ENCODE measurements at places on chromosomes 11 and 22.
A peak's percentile ranks its signal among the peaks of the same experiment; 100 is the strongest.

GRCh38 chr22:45731798-45732495, 60.3 kb downstream of the ATXN10 start:
- DNase-seq = no peak

DNA sequence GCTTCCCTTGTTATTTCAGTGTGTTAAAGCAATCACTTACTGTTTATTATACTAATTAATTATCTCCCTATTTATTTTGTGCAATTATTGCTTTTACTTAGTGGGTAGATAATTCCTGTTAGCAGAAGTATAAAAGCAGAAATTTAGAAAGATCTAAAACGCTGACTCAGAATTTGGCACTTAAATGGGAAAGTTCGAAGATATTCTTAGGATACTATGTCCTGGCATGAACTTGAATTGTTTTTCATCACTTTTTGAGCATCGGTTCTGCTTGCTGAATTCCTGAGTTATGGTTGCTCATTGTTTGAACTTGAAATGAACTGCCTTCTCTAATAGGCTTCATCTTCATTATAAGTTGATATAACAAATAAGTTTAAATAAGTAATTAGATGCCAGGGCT, 325.4 kb downstream of the JRKL start:
- DNase-seq = no peak

- DNase-seq = no peak
Observed at GRCh38 chr22:40037320-40037719, 42.6 kb downstream of the FAM83F start.

DNA sequence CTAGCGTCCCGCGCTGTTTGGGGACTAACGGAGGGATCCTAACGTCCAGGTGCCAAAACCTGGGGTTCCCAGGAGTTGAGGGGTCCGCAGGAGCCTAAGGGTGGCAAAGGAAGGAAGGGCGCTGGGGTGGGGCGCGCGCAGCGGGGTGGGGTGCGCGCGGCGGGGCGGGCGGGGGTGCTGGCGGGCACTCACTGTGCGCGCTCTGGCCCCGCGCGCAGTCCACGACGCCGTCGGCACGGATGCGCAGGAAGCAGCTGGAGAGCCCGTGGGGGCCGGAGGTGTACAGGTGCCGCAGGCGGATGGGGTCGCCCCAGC, 412 bp downstream of the FGF19 start:
- no peak for DNase-seq

- DNase-seq = no peak
Observed at GRCh38 chr11:70326365-70326811, 55.9 kb downstream of the PPFIA1 start.

GRCh38 chr22:19801340-19802000, 40.9 kb downstream of the TBX1 start:
- DNase-seq = no peak

- DNase-seq = no peak
Observed at GRCh38 chr11:116874251-116874650, 36.8 kb upstream of the APOA1 start.

- no peak for DNase-seq
Observed at GRCh38 chr22:21919526-21920307, 32.9 kb downstream of the PPM1F start.

- no peak for DNase-seq
Observed at GRCh38 chr22:36358533-36359469, 29.0 kb downstream of the MYH9 start.

DNA sequence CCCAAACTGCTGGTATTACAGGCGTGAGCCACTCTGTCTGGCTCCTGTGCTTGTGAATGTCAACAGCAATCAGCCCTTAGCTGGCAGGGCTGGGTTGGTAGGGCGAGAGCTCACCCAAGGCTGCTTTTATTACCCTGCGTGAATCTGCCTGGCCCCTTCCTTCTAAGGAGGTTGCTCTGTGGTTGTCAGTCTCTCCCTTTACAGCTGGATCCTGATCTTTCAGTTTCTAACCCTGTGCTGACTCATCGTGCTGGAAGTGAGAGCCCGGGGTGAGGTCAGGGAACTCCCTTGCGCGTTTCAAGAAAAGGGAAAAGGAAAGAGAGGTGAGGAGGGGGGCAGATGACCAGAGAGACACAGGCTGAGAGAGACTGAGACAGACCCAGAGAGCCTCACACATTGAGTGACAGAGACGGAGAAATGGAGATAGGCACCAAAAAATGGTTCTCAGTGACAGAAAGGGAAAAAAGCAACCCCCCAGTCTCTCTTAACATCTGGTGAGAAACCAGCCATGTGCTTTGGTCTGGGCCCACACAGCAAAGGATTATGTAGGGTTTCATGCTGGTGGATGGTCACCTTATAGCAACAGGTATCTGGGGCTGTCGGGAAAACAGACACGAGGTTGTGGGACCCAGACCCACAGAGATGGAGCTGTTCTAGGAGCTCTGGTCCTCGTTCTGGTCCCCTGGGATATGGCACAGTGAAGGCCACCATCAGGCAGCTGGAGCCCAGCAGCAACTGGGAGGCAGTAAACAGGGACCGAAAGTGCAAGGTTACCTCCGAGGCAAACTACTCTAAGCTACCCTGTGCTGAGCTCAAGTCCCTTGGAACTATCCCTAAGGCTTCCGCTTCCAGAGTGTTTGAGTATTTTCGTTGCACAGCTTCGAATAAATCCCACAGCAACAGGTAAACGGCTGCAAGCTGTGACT, 2.5 kb downstream of the TCN2 start:
- peak; percentile 50 for DNase-seq

DNA sequence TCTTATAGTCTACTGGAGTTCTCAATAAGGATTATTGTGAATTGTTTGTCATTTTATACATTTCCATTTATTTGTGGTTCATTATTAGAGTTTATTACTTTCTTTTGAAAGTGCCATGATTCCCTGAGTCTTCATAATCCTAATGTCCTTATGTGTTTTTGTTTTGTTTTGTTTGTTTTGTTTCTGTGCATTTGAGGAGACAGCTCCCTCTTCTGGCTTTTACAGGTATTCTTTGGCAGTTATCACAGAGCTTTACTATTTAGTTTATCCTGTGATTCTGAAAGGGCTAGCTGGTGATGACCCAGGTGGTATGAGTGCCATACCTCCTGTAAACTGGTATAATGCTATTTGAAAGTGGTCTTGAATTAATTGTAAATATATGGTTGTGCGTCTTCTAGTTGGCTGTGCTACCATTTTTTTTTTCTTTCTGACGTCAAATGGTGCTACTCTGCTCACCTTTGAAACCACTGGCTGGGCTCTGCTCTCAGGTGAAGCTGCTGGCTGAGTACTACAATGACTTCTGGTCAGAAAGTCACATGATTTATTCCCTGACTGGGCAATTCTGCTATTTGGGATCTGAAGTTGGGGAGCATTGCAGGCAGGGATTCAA, 751.2 kb downstream of the JRKL start:
- no peak for DNase-seq

Data from activated naive CD8-positive, alpha-beta T cell treated with anti-CD3 and anti-CD28 coated beads for 36 hours (primary cell).